Stimulated activated CD4-positive, alpha-beta T cell treated with anti-CD3 and anti-CD28 coated beads, Interleukin-12 subunit alpha, Interleukin-12 subunit beta, amount 100 ng/mL, for 48 hours (primary cell): ENCODE measurements at places on chromosomes 4 and X.

- no peak for DNase-seq
Observed at GRCh38 chrX:97102938-97103337, 219.2 kb downstream of the RPA4 start.

- DNase-seq, result no peak
Observed at GRCh38 chr4:18578307-18578706, 556.8 kb upstream of the LCORL start.

DNA sequence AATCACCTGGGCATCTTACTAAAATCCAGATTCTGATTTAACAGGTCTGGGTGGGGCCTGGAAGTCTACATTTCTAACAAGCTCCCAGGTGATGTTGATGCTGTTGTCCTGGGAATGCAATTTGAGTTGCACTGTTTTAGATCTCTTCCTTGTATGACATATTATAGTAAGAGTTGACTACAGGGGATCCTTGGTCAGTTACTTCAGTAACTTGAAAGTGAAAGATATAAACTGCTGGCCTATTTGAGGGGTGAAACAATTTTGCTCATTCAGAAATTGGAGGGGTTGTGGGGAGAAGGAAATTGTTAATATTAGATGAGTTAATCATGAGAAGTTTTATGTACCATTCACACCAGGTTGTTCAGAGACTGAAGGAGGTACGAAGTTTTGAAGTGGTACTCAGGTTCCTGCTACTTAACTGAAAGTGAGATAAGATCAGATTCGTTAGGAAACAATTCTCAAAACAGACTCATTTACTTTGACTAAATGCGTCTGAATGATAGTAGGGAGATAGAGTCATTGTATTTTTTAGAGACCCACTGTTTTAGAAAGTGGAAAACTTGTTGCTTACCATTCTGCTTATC is 12.5 kb downstream of the SH2D1A start:
- no peak for DNase-seq

DNA sequence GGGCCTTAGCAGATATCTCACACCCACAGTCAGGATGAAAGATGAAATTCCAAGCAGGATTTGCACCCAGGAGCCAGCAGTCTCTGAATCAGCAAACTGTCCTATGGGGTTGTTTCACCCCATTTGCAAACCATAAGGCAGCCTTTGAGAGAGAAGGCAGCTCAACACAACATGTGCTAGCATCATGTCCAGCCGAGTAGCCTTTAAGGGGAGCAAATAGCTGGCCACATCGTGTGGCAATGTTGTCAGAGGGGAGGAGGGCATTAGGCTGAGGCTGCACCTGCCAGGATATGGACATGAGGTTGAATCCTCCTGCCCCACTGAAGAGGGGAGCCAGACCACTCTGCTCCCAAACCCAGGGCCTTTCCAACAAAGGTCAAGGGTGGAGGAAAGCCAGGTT is 20.6 kb upstream of the PJA1 start:
- no peak for DNase-seq

GRCh38 chrX:15128861-15129260 is 141.0 kb downstream of the ASB9 start:
- DNase-seq, result no peak

DNA sequence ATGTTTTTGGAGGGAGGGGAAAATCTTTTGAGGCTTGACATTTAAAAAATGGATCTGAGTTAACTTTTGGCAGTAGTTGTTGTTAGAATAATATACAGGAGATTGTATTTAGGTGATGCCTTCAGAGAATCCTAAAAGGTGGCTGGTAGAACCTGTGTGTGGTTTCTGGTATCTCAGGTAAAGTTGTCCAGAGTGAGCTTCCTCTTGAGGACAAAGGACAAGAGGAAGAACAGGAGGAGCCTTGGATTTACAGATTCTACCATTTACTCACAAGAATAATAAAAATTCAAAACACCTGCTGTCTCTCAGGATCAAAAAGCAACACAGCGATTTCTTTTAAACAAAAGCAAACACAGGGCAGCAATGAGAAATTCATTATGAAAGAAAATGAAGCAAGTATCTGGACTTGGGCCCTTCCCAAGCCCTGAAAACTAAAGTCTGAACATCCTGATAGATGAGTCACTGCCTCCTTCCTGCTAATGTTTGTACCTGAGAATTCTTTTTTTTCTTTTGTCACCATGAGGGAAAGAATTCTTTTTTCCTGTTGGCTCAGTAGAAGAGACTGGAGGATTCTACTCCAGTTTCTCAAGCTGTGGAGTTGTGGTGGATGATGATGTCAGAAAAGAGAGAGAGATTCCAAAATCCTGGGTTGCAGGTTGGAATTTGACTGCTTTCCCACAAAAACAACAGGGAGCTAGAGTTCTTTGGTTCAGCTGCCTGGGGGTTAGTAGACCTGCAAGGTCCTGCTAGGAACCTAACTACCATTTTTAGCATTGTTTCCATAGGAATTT is 31.5 kb upstream of the RAPGEF2 start:
- no peak for DNase-seq

DNA sequence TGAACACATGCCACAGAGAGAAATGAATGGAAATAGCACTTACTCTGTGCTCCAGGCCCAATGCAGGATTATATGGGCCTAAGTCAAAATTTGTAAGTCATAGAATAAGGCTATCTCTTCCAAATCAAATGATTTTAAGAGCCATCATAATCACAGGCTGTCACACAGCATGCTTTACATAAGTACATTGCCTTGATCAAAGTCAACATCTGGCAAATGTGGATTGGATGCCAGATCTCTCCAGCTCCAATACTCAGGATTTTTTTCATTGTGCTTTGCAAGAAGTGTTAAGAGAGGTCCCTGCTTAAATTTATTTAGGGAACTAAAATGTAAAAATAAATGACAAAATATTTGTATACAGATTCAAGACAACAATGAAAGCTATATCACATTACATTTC is 299.9 kb downstream of the PRDM5 start:
- no peak for DNase-seq

DNA sequence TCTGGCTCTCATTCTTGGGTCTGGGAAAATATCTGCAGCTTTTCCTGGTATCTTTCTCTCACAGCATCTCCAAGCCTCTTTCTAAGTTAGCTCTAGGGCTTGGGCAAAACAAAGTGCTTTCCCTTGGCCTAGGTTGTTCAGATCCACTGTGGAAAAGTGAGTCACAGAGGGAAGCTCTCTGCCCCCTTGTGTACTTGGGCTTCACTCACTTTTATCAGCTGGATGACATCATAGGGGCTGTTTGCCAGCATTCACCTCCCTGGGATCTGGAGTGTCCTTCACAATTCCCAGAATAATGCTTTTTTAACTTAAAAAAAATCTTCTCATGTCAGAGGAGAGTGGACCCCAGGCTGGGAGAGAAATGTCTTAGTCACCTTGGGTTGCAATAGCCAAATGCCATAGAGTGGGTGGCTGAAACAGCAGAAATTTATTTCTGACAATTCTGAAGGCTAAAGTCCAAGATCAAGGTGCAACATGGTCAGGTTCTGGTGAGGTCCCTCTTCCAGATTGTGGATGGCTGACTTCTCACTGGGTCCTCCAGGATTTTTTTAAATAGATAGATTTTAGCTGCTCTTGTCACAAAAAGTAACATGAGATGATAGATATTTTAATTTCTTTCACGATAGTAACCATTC is 247.8 kb downstream of the SH2D1A start:
- DNase-seq, result no peak

- no peak for DNase-seq
Observed at GRCh38 chrX:16836371-16836770, 33.8 kb downstream of the RBBP7 start.

DNA sequence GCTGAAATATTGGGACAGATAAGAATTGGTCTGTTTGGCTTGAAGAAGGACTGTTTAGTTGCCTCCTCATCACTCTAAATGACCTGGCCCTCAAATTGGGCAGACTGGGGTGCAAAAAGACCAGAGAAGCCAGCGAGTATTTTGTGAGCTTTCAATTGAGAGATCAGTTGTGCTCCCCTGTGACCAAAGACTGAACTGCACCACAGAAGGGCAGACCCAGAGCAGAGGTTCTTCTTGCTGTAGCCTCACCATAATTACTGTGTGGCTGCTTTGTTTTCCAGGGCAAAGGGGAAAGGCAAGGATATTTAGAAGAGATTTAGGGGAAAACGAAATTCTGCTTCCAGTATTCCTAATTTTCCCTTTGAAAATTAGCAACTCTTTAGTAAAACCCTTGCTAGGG is 104.0 kb upstream of the MBNL3 start:
- DNase-seq, result no peak

DNA sequence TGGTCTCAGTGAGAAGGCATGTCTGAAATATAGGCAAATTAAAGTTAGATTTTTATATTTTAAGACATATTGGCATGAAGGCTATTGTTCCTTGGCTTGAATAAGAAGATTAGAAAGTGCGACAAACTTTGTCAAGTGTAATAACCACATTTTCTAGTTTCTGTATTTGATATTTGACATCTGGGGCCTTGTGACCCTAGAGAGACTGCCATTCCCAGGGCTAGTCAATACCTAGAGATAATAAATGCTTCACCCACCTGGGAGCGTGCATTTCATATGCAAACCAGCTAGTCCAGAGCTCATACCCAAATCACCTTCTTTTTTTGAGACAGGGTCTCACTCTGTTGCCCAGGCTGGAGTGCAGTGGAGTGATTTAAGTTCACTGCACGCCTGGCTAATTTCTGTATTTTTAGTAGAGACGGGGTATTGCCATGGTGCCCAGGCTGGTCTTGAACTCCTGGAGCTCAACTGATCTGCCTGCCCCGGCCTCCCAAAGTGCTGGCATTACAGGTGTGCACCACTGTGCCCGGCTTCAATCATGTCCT is 62.6 kb downstream of the COQ2 start:
- DNase-seq, result no peak

DNA sequence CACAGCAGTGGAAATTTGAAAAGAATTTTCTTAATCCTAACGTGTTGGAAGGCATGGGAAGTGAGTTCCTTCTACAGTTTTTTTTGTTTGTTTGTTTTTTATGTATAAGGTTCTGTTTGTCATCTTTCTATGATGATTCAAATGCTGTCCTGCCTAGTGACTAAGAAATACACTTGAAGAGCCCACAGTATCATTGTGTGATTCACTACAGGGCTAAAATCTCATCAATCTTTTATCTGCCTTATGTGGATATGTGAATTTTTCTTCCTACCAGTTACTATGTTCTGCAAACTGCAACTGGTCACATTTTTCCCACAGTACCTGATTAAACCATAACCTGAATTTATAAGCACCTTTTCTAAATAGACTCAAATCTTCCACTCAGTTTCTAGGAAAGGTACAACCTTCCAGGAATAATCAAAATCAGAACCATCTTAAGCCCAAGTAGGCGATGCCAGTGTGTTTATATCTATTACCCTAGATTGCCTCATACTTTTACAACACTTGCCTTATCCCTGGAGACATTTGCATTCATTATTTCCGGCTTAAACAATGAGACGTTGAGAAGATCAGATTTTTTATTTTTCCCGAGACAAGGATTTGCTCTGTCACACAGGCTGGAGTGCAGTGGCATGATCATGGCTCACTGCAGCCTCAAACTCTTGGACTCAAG is 214.6 kb upstream of the GALNT7 start:
- DNase-seq, result no peak

DNA sequence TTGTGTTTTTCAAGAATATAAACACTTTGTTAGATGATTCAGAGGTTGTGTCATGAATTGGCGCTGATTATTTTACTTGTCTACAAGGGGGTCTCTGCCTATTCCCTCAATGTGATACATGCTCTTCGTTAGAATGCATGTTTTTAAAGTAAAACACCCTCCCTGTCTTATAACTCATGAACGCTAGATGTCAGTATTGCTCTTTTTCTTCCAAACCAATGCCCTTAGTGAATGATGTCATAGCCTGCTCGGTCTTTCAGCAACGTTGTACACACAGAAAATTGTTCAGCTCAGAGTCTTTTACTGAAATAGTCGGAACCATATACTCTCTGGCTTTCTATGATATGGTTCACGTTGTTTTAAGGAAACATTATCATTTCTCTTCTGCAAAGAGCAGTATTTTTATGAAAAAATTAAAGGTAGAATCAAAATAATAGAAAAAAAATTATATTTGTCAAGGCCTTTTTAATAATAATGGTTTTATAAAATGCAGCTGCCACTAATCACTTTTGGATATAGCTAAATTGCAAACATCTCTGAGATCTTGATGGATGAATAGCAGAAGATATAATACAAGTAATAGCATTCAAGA is 292.9 kb downstream of the TLL1 start:
- no peak for DNase-seq

DNA sequence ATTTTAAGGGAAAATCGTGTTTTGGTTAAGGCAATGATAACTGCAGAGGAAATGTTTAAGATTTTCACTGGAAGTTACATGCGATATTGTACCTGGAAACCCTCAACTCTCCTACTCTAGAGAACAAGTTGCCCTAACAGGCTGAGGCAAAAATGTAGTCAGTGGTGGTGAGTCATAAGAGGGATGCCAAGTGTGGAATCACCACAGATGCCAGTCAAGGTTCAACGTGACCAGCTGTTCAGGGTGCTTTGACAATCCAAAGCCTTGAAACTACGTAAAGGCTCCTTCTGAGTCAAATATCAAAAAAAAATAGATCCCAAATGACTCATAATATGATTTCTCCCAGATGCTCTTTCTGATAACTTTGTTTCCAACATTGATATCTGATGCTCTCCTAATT is 77.9 kb upstream of the AFF2 start:
- DNase-seq, result no peak

GRCh38 chr4:25943312-25943711 is 29.3 kb downstream of the SMIM20 start:
- no peak for DNase-seq

DNA sequence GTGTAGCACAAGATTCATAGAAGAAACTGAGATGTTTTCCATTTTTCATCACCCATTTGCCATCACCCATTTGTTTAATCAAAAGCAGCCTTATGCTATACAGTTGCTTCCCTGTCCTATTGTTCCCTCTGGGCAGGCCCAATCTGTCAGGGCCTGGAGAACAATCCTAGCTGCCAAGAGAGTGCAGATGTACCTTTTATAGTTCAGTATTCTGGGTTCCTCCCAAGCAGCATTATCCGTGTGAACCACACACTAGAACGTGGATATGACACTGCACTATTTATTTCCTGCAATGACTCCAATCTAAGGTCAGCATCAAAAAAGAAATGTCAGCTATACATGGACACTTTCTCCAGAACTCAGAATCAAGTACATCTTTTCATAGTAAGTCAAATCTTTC is 269.0 kb downstream of the ADGRA3 start:
- no peak for DNase-seq

DNA sequence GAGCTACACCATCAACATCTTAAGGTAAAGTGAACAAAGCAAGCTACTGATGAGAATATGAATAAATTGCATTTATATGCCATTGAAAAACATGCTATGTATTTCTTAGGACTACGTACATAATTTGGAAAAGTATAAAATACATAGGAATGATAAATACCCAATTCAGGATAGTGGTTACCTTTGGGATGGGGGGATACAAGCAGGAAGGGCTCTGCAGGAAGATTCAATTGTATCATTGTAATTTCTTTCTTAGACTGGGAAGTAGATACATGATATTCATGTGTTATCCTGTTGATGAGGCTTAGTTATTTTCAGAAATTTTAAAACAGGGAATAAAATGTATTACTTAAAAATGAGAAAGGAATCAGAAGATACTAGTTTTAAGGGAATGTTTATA is 43.4 kb downstream of the TRAPPC11 start:
- DNase-seq, result no peak
